Mesothelial cell of epicardium (in vitro differentiated cells): ENCODE measurements at places on chromosomes 11 and 22.

GRCh38 chr11:109249597-109249996 lies 172.4 kb upstream of the C11orf87 start:
- no peak for DNase-seq
- peaks cover 7% of the 10 kb centered on the region for H3K27me3 ChIP-seq
- no peaks in the 10 kb centered on the region for H3K4me1 ChIP-seq
- no peak overlapping the region for H3K27ac ChIP-seq
- H3K36me3 ChIP-seq: no peaks in the 10 kb centered on the region

DNA sequence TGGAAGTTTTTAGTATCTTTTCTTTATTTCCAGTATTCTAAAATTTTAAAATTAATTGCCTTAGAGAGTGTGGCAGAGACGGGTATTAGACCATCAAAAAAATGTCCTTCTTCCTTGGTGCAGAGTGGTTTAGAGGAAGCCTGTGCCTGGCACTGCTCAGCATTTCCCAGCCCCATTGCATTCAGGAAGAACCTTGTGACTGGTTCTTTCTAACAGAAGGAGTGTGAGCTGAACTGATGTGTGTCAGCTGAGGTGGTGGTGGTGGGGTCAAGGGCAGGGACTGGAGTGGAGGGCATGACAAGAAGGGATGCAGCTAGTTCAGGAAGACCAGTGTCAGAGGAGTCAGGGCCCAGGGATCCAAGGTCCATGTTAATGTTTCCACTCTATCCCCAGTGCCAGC lies 58.7 kb upstream of the FDX1 start:
- peaks cover 26% of the 10 kb centered on the region for H3K4me1 ChIP-seq
- H3K36me3 ChIP-seq: no peaks in the 10 kb centered on the region
- no peak overlapping the region for H3K27ac ChIP-seq

GRCh38 chr11:6864438-6864837 lies 1.6 kb downstream of the OR10A2 start:
- DNase-seq: no peak
- no peaks in the 10 kb centered on the region for H3K36me3 ChIP-seq
- H3K4me1 ChIP-seq: no peaks in the 10 kb centered on the region
- no peak overlapping the region for H3K4me3 ChIP-seq
- no peak overlapping the region for H3K27ac ChIP-seq
- H3K27me3 ChIP-seq: no peaks in the 10 kb centered on the region

GRCh38 chr22:35307892-35308291 lies 8.2 kb downstream of the TOM1 start:
- no peak overlapping the region for H3K4me3 ChIP-seq
- H3K27me3 ChIP-seq: no peaks in the 10 kb centered on the region
- peaks cover 25% of the 10 kb centered on the region for H3K4me1 ChIP-seq
- DNase-seq: no peak

GRCh38 chr22:17928391-17928790 lies 96.0 kb downstream of the MICAL3 start:
- H3K27ac ChIP-seq: no peak overlapping the region
- H3K36me3 ChIP-seq: no peaks in the 10 kb centered on the region
- no peaks in the 10 kb centered on the region for H3K27me3 ChIP-seq
- DNase-seq: no peak

- peaks cover 7% of the 10 kb centered on the region for H3K36me3 ChIP-seq
- no peak for DNase-seq
- H3K4me3 ChIP-seq: no peak overlapping the region
- H3K27me3 ChIP-seq: no peaks in the 10 kb centered on the region
- H3K27ac ChIP-seq: no peak overlapping the region
Observed at GRCh38 chr11:104435494-104435893, 271.5 kb upstream of the PDGFD start.

DNA sequence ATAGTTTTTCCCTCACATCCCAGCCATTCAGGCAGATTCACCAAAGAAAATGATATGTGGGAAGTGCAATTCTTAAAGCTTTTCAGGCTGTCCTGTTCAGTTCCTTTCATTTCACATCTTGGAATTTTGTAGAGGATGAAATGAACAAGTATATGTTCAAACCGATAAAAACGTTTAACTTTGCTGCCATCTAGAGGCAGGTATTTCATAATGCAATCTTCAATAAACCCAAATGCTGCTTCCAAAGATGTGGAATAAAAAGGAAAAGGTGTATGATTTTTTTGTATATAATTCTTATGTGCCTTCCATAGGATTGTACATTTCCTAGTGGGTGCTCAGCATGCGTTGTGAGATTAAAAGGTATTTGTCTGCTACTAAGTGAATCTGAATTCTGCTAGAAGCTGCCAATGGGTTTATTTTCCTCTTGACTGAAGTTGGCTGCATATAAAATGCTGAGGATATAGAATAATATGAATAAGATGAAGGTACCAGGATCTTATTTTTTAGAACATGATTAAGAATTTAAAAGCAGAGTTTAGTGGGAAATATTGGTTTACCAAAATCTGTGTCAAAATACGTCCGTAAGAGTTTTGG lies 199.3 kb downstream of the PGR start:
- peaks cover 15% of the 10 kb centered on the region for H3K4me1 ChIP-seq
- H3K27ac ChIP-seq: no peak overlapping the region
- no peak for DNase-seq
- H3K27me3 ChIP-seq: no peaks in the 10 kb centered on the region
- no peak overlapping the region for H3K4me3 ChIP-seq

GRCh38 chr11:66418168-66418985 lies 2.5 kb upstream of the NPAS4 start:
- DNase-seq: peak; percentile 80
- H3K27ac ChIP-seq: no peak overlapping the region
- H3K27me3 ChIP-seq: peaks cover 78% of the 10 kb centered on the region
- no peaks in the 10 kb centered on the region for H3K36me3 ChIP-seq
- H3K4me3 ChIP-seq: no peak overlapping the region
- peaks cover 2% of the 10 kb centered on the region for H3K4me1 ChIP-seq

DNA sequence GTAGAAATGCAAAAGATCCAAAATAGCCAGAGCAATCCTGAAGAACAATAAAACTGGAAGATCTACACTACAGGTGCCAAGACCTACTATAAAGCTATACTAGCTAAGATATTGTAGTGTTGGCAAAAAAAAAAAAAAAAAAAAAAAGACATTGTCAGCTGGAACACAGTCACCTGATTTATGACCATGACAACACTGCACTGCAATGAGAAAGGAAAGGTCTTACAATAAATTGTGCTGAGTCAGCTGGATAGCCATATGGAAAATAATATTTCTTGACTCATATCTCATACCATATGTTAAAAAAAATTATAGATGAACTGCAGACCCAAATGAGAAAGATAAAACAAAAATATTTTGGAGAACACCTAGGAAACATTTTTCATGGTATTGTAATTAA lies 3.1 kb upstream of the PANX3 start:
- H3K27me3 ChIP-seq: peaks cover 6% of the 10 kb centered on the region
- no peaks in the 10 kb centered on the region for H3K4me1 ChIP-seq
- no peaks in the 10 kb centered on the region for H3K36me3 ChIP-seq
- H3K27ac ChIP-seq: no peak overlapping the region
- DNase-seq: no peak
- H3K4me3 ChIP-seq: no peak overlapping the region

DNA sequence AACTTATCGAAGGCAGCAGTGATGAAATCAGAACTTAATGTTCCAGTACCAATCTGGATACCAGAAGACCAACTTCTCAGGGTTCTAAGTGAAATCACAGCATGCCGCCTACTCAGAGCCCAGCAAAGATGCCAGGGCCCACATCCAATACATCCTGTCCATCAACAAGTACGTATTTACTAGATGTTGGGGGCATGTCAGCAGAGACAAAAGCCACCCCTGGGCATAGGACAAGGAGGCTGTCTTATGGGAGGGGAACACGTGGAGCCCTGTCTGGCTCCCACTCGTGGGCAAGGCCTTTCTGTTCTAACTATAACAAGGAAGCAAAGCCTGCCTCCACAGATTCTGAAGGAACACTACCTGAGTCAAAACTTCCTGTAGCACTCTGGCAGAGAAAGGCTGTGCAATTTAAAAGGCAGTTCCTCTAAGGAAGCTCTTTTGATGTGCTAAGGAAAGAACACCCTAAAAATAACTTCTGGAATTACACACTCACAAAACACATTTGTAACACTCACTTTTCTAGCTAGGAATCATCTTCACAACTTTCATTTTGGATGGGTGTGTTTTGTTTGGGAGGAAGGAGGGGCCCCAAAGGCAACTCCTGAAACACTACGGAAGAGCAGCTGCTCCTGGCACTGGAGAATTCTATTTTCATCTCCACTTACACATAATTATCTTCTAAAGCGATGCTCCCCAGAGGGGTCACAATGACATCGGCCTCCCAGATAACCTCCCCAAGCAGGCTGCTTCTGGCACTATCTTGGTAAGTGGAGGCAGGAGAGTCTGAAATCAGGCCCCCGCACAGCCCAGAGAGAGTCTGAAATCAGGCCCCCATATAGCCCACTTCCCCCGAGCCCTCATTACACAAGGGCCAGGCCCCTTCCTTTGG lies 14.2 kb downstream of the SMCO4 start:
- no peak for DNase-seq
- H3K36me3 ChIP-seq: no peaks in the 10 kb centered on the region
- no peak overlapping the region for H3K4me3 ChIP-seq
- no peaks in the 10 kb centered on the region for H3K27me3 ChIP-seq
- no peak overlapping the region for H3K27ac ChIP-seq

- no peak overlapping the region for H3K27ac ChIP-seq
- no peaks in the 10 kb centered on the region for H3K4me1 ChIP-seq
- H3K4me3 ChIP-seq: no peak overlapping the region
- peaks cover 35% of the 10 kb centered on the region for H3K36me3 ChIP-seq
- no peaks in the 10 kb centered on the region for H3K27me3 ChIP-seq
Observed at GRCh38 chr22:24107661-24108060, 73.6 kb upstream of the SUSD2 start.
